HuH-7 (cell line): ENCODE measurements at places on chromosomes 11 and 22.

GRCh38 chr11:129258205-129258604 is 66.1 kb upstream of the ARHGAP32 start:
- DNase-seq: no peak

GRCh38 chr11:88521399-88521798 is 183.9 kb upstream of the CTSC start:
- no peak for DNase-seq

- DNase-seq: no peak
Observed at GRCh38 chr22:31056986-31057599, 24.0 kb upstream of the SMTN start.

- no peak for DNase-seq
Observed at GRCh38 chr11:112249871-112250610, 10.6 kb downstream of the PLET1 start.

GRCh38 chr11:59207988-59208451 is 4.7 kb downstream of the MPEG1 start:
- DNase-seq: no peak

GRCh38 chr11:10725114-10725906 is 25.7 kb upstream of the CTR9 start:
- DNase-seq: no peak

GRCh38 chr11:57288771-57289579 is 35.8 kb downstream of the TNKS1BP1 start:
- no peak for DNase-seq

- DNase-seq: no peak
Observed at GRCh38 chr11:99366546-99366945, 345.8 kb downstream of the CNTN5 start.

DNA sequence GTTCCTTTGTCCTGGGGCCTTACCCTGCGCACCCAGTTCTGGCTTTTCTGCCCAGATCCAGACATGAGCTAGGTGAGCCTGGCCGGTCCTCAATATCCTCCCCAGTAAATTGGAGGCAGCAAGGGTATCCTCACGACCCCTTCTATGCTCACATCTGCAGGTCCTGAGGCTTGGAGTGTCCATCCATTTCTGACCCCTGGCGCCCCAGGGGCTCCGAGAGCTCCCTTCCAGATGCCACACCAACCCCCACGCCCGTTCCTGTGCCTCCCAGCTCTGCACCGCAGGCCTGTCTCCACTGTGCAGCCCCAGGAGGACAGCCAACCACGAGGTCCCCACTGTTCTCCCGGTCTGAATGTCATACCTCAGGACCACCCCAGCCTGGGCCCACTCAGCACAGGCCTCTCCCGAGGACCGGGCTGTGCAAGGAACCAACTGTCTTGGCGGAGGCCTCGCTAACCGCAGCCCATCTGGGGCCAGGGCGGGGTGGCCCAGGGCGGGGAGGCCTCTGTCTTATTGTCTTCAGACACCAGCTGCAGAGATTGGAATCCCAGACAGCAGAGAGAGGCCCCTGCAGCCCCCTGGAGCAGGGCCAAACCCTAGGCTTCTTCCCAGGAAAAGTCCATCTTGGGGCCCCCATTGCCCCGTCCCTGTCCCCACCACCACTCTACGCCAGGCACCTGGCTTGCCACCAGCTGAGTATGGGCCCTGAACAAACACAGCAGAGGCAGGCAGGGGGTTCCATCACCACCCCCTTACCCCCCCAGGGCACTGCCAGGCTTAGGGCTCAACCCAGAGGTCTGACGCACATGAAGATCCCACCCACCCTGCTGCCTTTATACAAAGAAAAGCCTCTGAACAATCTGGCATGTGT is 39.3 kb downstream of the ALX4 start:
- DNase-seq: no peak

DNA sequence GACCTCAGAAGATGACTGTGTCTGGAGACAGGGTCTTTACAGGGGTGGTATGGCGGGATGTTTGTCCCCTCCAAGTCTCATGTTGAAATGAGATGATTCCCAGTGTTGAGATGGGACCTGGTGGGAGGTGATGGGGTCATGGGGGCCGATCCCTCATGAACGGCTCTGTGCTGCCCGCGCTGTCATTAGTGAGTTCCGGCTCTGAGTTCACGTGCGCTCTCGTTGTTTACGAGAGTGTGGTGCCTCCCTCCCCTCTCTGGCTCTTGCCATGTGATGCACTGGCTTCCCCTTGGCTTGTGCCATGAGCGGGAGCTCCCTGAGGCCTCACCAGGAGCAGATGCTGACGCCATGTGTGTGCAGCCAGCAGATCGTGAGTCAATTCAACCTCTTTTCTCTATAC is 830.8 kb downstream of the TBC1D22A start:
- DNase-seq: no peak

GRCh38 chr11:64297699-64298358 is 2.3 kb upstream of the CATSPERZ start:
- DNase-seq: no peak

- DNase-seq: no peak
Observed at GRCh38 chr11:122491509-122491908, 164.0 kb upstream of the UBASH3B start.

GRCh38 chr11:48063424-48063978 is 83.1 kb downstream of the PTPRJ start:
- DNase-seq: no peak

DNA sequence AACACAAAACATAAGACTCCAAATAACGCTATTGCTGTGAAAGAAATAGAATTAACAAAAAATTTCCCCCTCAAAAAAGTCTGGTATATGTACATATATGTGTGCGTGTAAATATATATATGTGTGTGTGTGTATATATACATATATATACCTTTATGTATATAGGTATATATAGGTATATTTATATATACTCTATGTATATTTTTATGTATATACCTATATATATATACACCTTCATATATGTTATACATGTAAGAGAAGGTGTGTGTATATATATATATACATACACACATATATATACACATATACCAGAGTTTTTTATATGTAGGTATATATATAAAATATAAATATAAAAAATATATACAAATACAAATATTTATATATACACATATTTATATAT is 199.2 kb downstream of the RAB38 start:
- DNase-seq: no peak

GRCh38 chr22:49068861-49069500 is 758.7 kb downstream of the BRD1 start:
- no peak for DNase-seq

- no peak for DNase-seq
Observed at GRCh38 chr11:18393581-18394274, 635 bp upstream of the LDHA start.
